ENCODE measurements at places on chromosomes 1 and 21.

DNA sequence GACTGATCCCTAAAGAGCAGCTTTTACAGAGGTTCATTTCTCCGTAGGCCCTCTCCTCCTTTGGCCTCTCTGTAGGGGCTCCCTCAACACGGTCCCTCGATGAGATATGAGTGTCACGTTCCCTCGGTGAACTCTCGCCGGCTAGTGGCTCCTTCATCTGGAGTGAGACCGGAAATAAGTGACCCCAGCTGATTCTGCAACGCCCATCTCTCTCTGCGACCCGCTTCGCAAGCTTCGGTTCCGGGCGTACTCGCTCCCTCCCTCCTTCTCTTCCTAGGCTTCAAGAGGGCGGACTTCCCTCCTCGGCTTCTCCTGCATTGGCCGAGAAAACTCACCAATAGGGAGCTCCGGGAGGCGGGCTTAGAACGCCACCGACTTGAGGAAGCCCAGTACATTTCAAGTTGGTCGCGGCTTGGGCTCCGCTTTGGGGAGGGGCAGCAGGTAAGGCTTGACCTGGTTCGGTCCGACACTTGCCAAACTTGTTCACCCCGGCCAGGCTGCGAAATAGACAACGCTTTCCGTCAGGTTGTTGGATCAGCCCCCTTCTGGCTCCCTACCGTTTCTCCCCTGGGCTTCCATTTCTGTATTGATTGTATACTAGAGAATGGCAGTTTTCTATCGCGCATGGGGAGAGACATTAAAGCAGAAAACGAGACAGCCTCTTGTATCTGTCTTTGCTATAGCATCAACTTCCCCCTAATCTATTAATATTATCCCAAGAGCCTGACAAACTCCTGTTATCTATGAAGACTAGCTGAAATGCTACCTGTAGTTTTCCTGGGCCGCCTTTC, at the start of the genes ANKRD34A and POLR3GL:
TSS of gene ANKRD34A (minus strand) at position 248 of the 791 bp plus-strand sequence. CDS start 2,816 bp downstream, outside the sequence.
TSS of gene POLR3GL (plus strand) at position 363 of the 791 bp plus-strand sequence. CDS start 10,176 bp downstream, outside the sequence.
- peak; percentile 39 for DNase-seq

- DNase-seq = no peak
These were observed 28.9 kb upstream of the DMRTB1 start for GRCh38 chr1:53430261-53430660.

GRCh38 chr1:98197356-98197755, 276.5 kb upstream of the DPYD start:
- DNase-seq = no peak

DNA sequence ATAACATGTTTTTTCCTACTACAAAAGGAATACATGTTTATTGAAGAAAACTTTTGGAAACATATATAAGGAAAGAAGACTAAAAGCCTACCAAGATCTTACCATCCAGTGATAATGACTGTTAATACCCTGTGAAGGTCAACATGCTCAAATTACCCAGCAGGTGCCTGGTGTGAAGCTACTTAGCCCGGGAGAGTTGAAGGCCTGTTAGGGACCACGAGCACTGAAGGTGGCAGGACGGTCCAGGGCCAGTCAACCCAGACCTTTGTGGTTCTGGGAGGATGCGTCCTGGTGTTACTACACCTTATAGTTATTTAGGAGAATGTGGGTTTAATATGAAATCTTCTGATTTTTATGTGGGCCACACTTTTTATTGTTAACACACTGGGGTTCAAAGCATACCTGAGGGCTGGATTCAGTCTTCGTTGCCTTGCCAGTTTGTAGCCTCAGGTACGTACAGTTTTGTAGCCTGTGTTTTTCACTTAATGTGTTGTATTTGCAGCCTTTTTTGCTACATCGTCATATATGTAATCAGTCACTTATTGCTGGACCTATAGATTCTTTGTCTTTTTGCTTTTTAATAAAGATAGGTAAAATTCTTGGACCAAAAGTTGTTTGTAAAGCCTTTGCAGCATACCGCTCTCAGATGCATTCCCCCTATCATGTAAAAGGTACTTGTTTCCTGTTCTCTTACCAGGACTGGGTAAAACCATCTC, 9.8 kb downstream of the ITSN1 start:
- DNase-seq = no peak

DNA sequence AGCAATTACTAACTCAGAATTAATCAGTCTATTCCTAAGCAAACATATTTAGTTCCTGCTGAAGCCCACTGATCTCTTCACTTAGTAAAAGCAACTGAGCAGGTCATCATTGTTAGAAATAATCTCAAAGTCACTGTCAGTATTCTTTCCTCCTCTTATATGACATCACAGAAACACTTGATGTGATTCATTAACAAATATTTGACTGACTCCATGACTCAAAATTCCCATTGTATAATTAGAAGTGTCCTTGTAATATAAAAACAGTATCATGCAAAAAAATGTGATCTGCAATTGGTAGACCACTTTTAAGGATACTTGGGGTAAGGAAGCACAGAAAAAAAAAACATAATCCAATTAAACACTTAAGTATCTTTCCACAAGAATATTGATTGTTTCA, 194.4 kb downstream of the DPYD start:
- DNase-seq = no peak

DNA sequence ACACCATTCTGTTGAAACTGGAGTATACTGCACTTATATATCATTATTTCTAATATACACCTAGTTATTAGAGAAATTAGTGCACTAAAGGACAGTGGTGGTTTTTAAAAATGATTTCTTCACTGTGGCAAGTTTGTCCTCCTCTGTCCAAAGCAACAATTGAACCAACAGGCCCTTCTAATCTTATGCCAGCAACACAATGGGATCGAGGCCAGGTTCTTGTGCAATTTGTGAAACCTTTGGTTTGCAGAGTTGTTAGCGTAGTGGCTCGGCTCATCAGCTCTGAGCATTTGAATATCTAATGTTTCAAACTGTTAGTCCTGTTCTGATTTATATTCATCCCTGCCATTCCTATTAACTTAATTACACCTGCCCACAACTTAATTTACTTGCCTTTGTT, 9.9 kb upstream of the LRRC39 start:
- no peak for DNase-seq

- DNase-seq = no peak
These were observed 1.0 kb downstream of the F11R start for GRCh38 chr1:161019751-161020495.

DNA sequence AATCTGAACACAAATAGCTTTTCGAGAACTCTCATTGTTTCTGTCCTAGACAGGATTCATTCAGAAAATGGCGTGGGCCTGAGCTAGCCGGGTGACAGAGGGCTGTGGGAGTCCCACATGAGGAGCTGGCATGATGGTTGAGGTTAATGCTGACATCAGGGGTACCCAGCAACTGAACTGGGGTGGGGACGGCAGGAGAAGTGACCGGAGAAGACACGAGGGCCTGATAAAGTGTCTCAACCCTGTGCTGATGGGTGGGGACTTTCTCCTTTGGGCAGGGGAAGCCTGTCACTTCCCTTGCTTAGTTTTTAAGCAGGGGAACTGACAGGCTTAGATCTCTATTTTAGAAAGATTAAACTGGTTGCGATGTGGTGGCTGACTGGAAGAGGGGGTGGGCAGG, 14.6 kb downstream of the CHIT1 start:
- DNase-seq = no peak

GRCh38 chr1:17569200-17570139, 30.0 kb downstream of the ARHGEF10L start:
- no peak for DNase-seq

GRCh38 chr1:40575336-40575735, 43.9 kb downstream of the ZNF684 start:
- no peak for DNase-seq

DNA sequence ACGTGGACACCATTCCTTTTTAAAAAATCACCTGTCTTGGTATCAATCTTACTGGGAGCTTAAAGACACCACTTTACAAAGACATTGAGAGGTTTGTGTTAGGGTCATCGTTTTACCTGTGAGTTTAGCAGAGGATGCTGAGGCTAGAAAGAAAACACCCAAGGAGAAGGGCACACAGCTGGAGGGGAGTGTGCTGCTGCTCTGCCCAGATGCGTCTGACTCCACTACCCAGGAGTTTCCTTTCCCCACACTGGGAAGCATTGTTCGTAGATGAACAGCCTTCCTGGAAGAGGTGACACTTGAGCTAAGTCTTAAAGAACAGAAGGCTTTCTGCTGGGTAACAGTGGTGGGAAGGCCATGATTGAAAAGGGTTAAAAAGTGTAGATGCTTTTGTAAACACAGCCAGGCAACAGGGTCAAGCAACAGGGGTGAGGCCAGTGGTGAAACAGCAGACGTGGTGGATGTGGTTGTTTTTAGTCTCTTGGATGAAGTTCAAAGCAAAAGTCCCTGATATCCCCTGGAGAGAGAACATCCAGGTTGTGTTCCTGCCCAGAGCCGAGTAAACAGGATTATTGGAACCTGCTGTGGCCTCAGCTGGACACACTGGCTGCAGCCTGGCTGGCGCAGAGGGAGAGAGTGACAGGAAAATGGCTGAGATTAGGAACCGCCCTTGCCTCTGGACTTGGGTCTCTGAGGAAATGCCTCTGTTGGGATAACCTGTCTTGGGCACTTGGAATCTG, 198.6 kb upstream of the JUN start:
- DNase-seq = no peak

- DNase-seq = no peak
These were observed 302.7 kb downstream of the MRPL39 start for GRCh38 chr21:25304611-25305010.

All from activated gamma-delta T cell (primary cell).